ENCODE measurements at places on chromosomes 5 and 9.

DNA sequence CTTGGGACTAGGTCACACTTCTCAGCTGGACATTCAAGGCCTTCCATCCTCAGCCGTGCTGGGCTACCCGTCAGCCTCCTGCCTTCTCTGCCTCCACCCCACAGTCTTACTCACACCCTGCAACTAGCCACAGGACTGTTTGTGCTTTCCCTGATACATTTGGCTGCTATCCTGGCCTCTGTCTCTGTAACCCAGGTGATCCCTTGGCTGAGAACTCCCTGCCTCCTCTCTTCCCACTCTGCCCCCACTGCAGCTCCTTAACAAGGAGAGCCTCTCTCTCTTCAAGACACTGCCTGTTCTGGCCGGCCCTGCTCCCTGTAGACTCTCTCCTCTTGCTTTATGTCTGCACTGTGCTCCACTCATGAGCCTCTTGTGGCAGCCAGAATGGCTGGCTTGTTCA is 120.6 kb downstream of the MSX2 start:
- no peak for ATAC-seq

- peak; percentile 95 for ATAC-seq
Measured at GRCh38 chr9:134544388-134545214, 97.0 kb upstream of the COL5A1 start.

GRCh38 chr5:16965581-16965980 is 29.5 kb upstream of the MYO10 start:
- ATAC-seq: no peak

DNA sequence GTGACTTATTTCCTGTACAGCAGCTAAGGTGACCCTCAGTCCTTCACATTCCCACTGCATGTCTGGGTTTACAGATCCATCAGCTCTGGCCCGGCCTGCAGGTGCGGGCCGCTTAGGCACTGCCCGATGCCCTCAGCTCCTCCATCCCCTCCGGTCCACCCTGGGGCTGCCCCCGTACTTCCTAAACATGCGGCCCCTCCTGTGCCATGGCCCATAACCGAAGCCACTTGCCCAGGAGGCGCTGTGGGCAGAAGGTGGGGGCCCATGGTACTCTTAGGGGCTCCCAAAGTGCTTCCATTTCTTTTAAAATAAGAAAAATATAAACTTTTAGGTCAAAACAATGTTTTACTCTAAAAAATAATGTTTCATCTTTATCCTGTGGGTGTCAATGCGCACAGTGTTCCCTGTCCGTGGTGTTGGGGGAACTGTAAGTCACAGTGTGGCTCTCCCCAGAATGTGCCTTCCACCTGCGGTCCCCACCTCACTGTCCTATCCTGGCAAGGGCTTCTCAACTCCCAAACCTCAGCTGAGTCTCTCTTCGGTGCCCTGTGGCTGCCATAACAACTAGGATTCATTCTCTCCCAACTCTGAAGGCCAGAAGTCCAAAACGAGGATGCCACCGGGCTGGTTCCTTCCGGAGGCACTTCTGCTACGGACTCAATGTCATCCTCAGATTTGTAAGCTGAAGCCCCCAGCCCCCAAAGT is 132.7 kb upstream of the LPCAT1 start:
- ATAC-seq: no peak

DNA sequence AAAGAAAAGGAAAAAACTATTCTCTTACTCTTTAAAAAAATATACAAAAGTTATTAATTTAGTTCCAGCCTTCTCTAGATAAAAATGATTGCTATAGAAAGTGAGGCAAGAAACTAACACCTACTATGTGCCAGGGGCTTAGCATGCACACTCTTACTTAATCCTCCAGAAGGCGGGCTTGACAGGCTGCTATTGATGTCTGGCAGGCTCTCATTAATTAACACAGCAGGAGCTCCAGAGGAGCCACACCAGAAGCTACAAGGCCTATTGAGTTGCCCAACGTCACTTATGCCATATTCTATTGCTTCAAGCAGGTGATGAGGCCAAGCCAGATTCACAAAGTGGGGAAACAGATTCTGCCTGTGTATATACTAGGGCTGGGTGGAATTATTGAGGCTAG is 54.6 kb upstream of the CLINT1 start:
- no peak for ATAC-seq

DNA sequence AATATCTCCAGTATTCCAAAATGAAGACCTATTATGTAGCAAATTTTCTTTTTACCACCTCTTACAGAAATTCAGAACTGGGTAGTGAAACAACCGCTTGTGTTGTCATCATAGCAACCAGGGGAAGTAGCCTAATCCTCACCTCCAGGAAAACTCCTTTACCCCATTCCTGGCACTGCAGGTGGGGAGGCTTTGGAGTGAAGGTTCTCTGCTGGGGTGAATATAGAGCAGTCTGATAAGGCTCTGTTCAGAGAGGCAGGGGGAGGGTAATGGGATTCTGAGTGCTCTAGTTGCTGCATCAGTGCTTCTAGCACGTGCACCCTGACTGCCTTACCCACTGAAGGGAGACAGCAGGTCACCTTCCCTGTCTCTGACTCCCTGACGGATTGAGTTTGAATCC is 116.2 kb downstream of the MAN2A1 start:
- ATAC-seq: no peak

GRCh38 chr5:171891595-171891994 is 106.0 kb downstream of the SMIM23 start:
- ATAC-seq: no peak

- no peak for ATAC-seq
Measured at GRCh38 chr5:20113031-20113715, 125.2 kb upstream of the CDH18 start.

DNA sequence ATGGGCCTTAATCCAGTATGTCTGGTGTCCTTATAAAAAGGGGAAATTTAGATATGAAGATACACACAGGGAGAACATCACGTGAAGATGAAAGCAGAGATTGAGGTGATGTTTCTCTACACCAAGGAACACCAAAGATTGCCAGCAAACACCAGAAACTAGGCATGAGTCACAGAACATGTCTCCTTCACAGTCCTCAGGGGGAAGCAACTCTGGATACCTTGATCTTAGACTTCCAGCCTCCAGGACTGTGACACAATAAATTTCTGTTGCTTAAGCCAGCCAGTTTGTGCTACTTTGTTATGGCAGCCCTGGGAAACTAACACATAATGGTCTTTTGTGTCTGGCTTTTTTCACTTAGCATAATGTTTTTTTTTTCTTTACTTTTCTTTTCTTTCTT is 41.2 kb upstream of the STRBP start:
- ATAC-seq: no peak

GRCh38 chr5:178312880-178313282 is 80.3 kb upstream of the PHYKPL start:
- ATAC-seq: no peak

DNA sequence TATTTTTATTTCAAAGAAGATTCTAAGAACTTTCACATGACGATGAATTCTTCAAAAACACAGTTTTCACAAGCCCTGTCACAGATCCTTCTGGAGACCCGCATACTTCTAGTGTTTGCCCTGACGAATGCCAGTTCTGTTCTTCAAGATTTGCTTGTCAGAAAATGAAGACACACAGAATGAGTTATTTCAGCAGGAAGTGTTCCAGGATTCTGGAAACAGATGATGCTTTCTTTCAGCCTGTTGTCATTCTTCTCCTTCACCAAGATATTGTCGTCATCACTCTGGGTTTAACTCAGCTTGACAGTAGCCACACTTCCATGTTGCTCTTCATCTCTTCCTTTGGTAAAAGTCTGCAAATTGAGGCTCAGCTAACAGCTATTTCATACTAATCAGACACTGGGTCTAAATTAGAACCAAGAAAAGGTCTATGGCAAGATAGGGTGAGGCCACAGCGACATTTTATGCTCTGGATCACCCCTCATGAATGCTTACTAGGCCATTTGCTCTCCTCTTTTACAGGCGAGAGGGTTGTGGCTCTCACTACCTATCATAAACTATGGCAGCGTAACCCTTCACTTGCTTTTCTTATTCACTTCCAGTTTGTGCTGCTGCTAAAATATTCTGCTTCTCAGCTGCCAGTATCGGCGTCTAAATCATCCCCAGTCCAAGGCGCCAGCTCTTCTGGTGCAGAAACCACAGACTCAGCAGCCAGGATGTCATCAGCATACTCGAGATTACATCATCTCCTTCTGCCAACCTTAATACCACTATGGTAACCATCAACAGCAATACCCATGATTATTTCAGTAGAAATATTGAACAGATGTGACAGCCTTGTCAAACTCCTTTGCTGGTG is 159.6 kb upstream of the TBCA start:
- ATAC-seq: peak; percentile 59

DNA sequence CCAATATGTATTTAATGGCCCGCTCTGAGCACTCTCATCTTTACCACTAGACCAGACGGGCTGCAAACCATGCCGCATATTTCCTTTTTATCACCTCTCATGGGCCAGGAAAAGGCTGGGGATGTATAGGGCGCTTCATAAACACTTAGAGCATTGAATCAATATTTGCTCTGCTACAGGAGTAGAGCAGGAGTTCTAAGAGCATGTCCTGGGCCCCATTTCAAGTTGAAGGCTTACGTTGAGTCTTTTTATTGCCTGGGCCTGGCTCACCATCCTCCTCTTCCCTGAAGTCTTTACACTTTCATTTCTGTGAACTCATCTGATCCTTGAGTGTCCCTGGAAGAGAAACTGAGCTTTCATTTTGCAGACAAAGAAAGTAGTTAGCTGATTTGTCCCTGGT is 112.4 kb downstream of the FSTL4 start:
- ATAC-seq: no peak

DNA sequence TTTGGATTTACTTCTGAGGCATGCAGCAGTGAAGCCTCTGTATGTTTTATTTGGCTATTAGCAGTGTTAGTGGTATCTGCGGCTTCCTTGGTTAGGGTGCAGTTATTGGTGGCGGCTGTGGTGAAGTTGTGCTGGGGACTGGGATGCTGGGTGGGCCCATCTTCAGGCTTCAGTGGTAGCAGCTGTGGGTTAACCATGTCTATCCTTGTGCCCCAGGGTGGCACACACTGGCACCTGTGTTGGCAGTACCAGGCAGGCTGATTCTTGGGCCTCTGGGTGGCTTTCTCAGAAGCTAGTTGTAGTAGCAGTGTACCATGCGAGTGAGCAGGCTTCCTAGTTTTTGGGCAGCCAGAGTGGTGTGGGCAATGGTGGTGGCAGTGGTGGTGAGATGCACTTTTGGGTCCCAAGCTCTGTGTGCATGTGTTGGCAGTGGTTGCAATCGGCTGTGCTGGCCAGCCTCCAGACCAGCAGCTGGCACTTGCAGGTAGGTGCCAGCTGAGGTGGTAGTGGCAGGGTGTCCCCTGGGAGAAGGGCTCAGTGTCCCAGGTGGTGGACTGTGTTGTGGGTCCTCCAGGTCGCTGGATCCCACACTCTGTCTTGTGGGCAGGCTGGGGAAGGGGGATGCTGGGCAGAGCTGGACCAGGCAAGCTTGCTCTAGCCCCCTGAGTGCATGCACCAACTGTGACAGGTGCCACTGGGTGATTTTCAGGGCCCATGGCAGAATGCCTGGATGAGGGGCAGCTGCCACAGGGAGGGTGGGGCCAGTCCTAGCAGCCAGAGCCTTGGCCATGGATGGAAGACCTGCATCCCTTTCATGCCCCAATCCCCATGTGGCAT is 13.6 kb downstream of the AHRR start:
- no peak for ATAC-seq

DNA sequence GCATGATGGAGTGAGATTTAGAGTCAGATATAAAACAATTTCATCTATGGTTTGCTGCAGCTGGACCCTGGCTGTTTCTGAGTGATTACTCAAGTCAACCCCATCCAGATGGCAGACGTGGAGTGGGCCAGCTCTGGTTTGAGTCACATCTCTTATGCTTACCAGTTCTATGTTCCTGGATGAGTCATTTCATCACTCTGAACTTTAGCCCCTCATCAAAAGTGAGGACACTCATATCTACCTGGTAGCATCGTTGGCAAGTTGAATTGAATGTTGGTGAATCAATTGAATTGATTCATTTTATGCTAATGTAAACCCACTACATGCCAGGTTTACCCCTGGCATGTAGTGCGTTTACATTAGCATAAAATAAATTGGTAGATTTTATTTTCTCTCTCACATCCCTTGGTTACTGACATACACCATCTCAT is 176.4 kb downstream of the FGF18 start:
- ATAC-seq: no peak

DNA sequence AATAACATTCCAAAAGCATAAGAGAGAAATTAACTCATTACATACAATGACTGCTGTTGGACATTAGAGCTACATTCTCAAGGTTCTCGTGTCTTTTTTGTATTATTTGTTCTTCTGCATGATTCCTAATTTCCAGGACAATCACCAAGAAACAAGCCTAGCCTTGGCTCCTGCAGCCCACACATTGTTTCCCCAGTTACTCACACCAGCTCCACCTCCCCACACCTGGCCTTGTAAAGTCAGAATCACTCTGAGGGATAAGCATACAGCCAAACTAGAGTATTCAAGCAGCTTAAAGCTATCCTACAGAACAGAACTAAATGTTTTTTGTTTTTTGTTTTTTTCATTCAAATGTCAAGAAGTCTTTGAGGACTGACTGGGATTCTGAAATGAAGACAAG is 189.2 kb downstream of the HINT1 start:
- no peak for ATAC-seq

GRCh38 chr5:121350181-121350930 is 501.3 kb upstream of the FTMT start:
- ATAC-seq: no peak

DNA sequence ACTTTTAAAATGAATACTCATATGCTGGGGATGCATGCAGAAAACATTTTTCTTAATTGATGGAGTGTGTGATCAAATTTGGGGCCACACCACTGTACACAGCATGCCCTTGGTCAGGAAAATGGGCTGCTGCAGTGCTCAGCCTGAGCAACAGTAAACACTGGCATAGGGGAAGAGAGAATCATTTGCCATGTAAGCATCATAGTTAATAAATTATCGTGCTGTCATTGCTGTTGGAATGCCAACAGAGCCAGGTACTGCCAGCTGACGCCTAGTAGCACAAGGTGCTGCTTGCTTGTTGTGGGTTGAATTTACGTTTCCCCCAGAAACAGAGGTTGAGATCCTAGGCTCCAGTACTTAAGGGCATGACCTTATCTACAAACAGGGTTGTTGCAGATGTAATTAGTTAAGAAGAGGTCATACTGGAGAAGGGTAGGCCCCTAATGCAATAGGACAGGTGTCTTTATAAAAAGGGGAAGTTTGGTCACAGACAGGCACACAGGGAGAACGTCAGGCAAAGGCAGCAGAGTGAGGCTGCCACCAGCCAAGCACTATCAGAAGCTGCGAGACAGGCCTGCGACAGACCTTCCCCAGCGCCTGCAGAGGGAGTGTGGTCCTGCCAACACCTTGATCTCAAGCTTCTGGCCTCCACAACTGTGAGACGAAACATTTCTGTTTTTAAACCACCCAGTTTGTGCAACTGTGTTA is 25.3 kb downstream of the DAP start:
- ATAC-seq: no peak

GRCh38 chr9:85547599-85547998 is 194.2 kb downstream of the AGTPBP1 start:
- no peak for ATAC-seq

GRCh38 chr5:178668579-178668978 is 41.7 kb upstream of the CLK4 start:
- ATAC-seq: no peak

Data from motor neuron (in vitro differentiated cells).